ENCODE measurements at places on chromosomes 12 and 14.

DNA sequence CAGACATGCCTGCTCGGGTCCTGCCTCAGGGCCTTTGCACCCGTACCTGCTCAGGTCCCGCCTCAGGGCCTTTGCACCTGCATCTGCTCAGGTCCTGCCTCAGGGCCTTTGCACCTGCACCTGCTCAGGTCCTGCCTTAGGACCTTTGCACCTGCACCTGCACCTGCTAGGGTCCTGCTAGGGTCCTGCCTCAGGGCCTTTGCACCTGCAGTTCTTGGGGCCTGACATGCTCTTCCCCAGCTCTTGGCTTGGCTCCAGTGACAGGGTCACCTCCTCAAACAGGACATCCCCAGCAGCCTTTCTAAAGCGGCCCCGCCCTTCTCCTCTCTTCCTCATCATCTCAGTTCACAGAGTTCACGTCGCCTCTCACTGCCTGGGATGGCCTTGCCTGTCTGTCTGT, 54.9 kb upstream of the NCOR2 start:
- DNase-seq = no peak

- no peak for DNase-seq
Observed at GRCh38 chr14:70964492-70964891, 57.2 kb downstream of the PCNX1 start.

- DNase-seq = no peak
Observed at GRCh38 chr12:83027021-83027723, 340.5 kb downstream of the TMTC2 start.

- no peak for DNase-seq
Observed at GRCh38 chr12:59321278-59321677, 274.6 kb upstream of the SLC16A7 start.

GRCh38 chr12:50351120-50352043, 45.0 kb downstream of the FAM186A start:
- DNase-seq = no peak

DNA sequence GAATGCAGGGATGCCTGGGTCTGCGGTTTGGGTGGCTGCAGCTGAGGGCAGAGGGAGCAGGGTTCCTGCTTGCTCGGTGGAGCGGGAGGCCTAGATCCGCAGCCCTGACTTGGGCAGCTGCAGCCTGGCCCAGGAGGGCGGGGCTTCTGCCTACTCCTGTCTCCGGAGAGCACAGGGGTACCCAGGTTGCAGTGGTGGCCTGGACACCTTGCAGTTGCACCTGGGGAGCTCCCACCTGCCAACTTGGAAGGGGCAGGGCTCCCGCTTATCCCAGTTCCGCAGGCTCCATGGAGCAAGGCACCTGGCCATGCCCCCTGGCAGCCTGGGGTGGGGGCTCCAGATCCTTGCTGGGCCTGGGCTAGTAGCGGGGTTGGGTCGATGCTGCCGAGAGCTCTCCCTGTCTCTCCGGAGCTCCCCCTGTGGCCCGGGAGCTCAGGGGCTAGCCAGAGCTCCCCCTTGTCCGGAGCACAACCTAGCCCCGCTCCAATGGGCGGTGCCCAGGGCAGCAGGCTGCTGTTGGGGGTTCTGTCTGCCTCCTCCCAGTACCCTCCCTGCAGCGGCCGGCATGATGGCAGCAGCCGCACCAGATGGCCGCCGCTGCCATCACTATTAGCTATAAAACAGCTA, 136.4 kb downstream of the PTPRR start:
- no peak for DNase-seq

DNA sequence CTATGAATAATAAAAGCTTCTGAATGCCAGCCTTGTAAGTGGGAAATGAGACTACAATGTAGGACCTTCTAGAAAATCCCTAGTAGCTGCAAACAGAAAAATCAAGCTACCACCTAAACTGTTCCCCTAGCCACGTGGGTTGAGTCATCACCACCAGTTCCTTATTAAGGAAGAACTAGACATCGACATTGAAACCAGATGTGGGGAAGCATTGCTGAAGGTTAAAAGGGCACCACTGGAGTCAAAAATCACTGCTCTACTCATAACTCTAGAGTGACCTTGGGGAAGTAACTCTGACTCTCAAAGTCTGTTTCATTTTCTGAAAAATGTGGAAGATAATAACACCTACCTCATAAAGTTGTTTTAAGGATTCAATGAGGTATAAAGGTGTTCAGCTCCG, 9.4 kb upstream of the CNIH1 start:
- no peak for DNase-seq

GRCh38 chr14:55441286-55441685, 870 bp upstream of the TBPL2 start:
- no peak for DNase-seq

GRCh38 chr12:13347241-13348043, 150.9 kb downstream of the EMP1 start:
- no peak for DNase-seq

GRCh38 chr12:108804271-108804953, 53.0 kb downstream of the SSH1 start:
- DNase-seq = no peak

- DNase-seq = no peak
Observed at GRCh38 chr14:36755756-36756155, 94.1 kb downstream of the PAX9 start.

DNA sequence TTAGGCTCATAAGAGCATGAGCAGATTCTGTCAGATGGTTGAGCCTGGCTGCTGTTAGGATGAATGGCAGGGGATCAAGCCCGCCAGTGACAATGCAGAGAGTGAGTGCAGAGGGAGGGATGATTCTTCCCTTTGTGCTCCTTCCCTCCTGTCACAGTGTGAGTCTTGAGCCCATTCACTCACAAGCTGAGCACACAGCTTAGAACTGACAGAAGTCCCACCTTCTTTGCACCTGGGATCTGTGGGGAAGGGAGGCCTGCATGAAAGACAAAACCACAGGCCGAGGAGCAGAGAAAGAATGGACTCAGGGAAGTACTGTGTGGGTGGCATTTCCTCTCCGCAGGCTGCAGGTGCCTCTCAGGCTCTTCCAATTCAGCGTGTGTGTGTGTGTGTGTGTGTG, 160.6 kb downstream of the KCNA5 start:
- DNase-seq = no peak

GRCh38 chr14:51022769-51023168, 72.1 kb downstream of the TRIM9 start:
- DNase-seq = no peak

DNA sequence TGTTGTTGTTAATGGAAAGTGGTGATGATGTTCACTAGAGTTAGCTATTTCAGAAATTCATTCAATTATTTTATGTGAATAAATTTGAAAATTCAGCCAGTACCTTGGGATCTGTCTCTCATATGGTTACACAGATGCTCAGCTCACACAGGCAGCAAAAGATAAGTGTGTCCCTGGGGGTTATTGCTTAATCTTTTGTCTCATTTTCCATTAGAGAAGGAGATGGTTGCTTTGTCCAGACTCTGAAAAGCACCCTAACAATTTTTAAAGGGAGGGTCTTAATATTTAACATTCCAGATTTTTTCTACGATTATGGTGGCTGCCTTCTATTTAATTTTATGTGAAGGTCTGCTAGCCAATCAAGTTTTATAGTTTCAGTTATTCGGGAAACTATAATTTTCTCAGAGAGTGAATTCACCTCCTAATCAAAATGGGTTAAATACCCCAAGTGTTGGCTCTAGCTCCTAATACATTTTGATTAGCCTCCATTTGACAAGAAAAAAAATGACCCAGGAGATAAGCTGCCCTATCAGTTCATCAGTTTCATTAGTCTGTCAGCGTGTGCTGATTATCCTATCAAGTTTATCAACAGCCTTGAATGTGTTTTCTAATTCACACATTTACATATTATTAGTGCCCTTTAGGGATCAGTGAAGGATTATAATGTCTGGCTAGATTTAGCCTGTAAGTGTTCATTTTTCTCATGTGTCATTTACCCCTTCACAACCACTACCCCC, 282.1 kb downstream of the TMTC2 start:
- no peak for DNase-seq

Measured in activated naive CD4-positive, alpha-beta T cell treated with anti-CD3 and anti-CD28 coated beads, Interleukin-2, amount 50 U/mL, for 72 hours (primary cell).